ENCODE measurements at places on chromosomes 13 and 19.

DNA sequence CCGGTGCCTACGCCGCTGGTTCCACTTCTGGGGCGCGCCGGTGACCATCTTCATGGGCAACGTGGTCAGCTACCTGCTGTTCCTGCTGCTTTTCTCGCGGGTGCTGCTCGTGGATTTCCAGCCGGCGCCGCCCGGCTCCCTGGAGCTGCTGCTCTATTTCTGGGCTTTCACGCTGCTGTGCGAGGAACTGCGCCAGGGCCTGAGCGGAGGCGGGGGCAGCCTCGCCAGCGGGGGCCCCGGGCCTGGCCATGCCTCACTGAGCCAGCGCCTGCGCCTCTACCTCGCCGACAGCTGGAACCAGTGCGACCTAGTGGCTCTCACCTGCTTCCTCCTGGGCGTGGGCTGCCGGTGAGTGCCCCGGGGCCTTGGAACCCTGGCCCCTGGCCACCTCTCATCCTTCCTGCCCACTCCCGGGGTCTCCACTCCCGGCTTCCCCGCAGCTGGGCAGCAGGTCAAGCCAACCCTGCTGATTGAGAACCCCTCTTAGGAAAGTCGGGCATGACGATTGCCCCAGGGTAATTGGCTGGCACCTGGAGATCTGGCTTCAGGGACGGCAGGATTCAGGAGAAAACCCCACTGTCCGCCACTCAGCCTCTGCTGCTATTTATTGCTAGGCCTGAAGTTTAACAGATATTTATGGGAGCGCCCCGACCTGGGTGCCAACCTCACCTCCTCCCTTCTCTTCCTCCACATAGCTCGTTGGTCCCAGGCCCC, 39.1 kb downstream of the TRPM4 start:
- no peak for DNase-seq

GRCh38 chr19:6708346-6708745, 12.1 kb downstream of the C3 start:
- DNase-seq: no peak

DNA sequence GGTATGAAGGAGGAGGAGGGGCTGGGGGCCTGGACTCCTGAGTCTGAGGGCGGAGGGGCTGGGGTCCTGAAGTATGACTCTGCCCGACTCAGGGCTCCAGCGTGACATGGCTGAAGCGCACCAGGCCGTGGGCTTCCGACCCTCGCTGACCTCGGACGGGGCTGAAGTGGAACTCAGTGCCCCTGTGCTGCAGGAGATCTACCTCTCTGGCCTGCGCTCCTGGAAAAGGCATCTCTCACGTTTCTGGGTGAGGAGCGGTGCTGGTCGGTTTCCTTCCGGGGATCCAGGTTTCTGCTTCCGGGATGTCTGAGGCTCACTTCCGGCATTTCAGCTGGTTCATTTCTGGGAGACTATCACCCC, 1.2 kb downstream of the CPT1C start:
- no peak for DNase-seq

DNA sequence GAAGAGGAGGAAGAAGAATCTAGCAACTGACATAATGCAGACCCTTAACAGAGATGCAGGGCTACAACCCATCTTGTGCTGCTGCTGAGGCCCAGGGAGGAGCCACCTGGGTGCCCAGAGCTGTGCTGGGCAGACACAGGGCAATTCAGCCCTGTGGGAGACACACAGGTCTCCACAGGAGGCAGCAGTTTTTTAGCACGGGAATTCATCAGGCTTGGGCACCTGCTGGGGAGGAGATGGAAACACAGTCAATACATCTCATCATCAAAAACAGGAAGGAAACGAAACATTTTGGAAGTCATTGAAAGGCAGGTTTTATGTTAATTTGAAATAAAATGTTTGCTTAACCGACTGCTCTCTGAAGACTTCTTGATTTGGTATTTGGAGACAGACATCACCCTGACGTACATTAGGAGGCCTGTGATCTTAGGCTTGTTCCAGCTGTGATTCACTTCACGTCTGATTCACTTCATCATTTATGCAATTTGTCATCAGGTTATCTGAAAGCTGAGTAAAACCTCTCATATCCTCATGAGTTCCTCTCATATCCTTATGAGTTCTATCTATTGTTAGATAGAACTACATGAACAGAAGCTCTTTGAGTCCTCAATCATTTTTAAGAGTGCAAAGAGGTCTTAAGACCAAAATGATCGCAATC, 77.4 kb downstream of the CYSLTR2 start:
- DNase-seq: no peak

- no peak for DNase-seq
These were observed 359.6 kb downstream of the FOXO1 start for GRCh38 chr13:40306817-40307216.

DNA sequence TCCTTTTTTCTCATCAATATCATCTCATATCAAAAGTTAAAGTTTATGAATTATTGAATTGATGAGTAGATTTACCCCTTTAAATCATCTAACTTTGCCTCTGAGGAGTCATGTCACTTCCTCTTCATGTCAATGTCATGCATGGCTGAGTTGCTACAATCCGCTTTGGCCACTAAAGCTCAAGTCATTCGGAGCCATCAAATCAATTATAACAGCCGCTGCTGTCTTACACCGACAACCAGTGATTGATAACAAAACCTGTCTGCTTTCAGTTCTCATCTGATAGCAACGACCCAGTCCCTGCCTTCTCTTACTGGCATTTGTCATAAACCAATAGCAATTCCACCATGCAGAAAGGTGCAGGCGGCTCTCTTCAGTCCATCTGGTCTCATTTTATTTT, 429.3 kb downstream of the DIAPH3 start:
- no peak for DNase-seq

- no peak for DNase-seq
These were observed 2463.1 kb downstream of the PCDH9 start for GRCh38 chr13:64767054-64767453.

DNA sequence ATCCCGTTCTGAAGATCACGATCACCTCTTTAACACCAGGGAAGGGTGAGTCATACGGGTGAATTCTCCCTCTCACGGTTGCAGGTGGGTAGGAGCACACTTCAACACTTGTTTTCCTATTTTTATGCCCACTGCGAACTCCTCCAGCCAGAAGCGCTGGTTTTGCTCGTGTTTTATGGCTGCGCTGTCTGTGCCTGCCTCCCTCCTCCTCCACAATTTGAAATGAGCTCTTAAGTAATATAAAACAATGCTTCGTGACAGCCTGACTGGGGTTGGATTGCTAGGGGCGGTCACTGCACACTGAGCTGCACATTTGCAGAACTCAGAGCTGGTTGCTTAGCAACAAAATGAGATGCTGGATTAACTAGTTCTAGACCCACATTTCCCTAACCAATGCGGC, 12.9 kb downstream of the CCDC70 start:
- no peak for DNase-seq

DNA sequence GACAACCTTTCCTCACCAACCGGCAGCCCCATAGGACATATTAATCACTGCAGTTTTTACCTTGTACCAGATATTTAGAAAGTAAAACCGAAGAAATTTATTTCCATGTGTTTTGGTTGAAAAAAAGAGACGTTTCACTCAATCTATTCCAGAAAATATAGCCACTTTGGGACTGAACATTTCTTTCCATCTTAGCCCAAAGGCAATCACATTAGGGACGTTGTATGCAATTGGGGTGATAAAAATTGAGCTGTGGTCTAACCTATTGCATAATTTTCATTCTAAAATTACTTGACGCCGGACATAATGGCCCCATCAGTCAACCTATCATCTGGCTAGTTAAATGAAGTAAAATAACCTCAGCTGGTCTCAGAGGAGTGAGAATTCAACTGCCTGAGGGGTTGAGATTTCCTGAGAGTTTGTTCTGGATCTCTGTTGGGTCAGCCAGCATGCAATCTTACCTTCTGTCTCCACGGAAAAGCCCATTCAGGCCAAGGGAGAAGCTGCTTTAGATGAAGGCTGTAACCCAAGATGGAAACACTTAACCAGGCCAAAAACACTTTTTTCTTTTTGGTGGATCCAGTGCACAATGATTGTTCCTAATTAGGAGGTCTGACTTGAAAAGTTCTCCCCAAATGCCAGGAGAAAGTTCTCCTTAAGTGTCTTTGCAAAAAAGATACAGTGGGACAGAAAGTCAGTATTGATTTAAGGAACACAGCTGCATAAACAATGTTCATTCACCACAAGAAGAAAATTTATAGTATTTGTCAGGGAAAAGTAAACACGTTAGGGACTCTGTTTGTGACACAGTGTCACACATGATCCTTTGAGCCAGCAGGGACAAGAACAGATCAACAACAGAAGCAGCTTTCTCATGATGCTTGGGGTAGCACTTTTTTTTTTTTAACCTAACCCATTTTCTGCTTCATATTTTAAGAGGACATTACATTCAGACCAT, 34.1 kb downstream of the DLEU7 start:
- DNase-seq: no peak

- no peak for DNase-seq
These were observed 4.7 kb upstream of the CYP2A13 start for GRCh38 chr19:41083516-41083915.

DNA sequence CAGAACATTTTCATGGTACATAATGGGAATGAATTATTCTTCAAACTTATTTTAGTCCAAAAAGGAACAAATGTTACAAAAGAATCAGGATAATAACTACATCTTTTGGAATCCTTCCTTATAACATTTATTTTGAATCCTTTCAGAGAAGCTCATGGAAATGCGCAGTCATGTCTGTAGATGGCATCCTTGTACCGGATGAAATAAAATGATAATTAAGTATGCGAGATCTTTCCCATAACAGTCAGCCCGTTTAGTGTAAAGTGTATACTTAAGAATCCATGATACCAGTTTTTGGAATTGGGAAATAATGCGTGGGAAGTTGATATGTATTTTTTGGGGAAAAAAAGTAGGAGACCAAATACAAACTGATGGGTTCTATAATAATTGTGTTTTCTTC, 418.8 kb downstream of the GPC5 start:
- no peak for DNase-seq

- DNase-seq: no peak
These were observed 60.0 kb downstream of the ZAR1L start for GRCh38 chr13:32254916-32255723.

DNA sequence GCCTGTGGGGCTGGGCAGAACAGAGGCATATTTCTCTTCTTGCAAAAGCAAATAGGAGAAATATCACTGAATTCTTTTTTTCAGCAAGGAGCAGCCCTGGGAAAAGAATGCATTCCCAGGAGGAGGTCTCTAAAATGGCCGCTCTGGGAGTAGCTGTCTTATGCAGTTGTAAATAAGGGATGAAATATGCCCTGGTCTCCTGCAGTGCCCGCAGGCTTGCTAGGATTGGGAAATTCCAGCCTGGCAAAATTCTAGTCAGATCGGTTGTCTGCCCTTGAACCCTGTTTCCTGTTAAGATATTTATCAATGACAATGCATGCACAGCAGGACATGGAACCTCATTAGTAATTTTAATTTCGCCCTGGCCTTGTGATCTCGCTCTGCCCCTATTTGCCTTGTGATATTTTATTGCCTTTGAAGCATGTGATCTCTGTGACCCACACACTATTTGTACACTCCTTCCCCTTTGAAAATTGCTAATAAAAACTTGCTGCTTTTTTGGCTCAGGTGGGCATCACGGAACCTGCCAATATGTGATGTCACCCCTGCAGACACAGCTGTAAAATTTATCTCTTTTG, 1993.2 kb downstream of the PCDH9 start:
- no peak for DNase-seq

- no peak for DNase-seq
These were observed 8.9 kb downstream of the PINLYP start for GRCh38 chr19:43584484-43584883.

- DNase-seq: no peak
These were observed 62.6 kb downstream of the IER2 start for GRCh38 chr19:13212759-13213330.

DNA sequence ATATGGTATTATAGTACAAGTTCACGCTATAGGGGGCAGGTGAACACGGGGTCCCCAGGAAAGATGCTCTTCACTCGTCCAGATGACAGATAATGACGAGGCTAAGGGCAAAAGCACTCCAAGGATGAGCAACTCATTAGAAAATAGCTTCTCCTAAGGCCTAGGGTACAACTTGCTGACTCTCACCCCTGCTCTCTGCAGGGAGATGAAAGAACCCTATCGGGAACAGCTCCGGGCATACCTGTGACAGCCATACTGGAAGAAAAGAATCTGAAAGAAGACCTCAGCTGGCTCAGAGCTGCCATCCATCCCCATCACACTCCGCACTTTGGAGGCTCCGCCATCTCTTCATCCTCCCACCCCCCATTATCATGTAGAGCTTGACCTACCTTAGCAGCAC, 17.5 kb upstream of the HSPH1 start:
- no peak for DNase-seq

DNA sequence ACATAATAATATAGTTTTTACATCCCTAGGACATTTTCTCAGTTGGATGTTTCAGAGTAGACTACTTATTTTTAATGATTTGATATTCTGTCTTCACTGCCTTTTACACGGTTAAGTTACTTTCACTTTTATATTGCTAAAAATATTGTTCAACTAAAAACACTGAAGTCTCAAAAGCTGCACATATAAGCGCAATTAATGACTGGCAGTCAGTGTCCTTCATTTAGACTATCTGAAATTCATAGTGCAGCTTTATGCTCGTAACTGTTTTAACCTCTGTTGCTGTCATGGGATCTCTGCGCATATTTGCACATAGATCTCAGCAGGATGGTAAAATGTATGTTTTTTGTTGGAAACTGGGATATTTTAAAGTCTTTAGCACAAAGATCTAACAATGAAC, 864.3 kb downstream of the SLITRK6 start:
- no peak for DNase-seq

DNA sequence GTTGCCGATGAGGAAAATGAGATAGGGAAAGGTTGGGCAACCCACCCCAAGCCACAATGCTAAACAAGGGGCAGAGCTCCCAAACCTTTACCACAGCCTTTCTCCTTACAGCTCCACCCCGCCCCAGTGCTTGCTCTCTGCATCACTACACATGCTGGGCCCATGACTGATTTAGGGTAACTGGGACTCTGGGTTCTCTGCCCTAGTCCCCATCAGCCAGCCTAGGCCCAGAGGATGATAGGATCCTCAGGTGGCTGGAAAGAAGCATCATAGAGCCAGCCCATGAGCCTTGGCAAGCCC, 11.6 kb downstream of the C19orf47 start:
- no peak for DNase-seq

DNA sequence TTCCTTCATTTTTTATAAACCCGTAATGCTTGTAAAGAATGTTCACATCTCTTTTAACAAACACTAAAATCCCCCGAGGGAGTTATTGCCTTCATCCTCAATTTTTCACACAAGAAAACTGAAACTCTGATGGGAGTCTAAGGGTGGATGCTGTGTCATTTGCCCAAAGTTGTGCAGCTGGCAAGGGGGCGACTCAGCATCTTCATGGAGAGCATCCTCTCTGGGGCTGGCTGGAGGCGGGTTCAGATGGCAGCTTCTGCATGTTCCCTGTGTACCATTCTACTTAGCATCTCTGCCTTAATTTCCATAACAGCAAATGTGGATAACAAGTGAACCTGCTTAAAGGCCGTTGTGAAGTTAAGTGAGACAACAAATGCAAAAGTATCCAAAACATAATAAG, 256.4 kb downstream of the IRS2 start:
- no peak for DNase-seq

Measured in fibroblast of skin of left biceps (primary cell).